Stimulated activated CD8-positive, alpha-beta memory T cell treated with anti-CD3 and anti-CD28 coated beads, Interleukin-4, amount 100 ng/mL, for 4 hours (primary cell): ENCODE measurements at places on chromosomes 12 and 14.

GRCh38 chr14:69636718-69637480, 25.5 kb downstream of the SUSD6 start:
- no peak for DNase-seq

DNA sequence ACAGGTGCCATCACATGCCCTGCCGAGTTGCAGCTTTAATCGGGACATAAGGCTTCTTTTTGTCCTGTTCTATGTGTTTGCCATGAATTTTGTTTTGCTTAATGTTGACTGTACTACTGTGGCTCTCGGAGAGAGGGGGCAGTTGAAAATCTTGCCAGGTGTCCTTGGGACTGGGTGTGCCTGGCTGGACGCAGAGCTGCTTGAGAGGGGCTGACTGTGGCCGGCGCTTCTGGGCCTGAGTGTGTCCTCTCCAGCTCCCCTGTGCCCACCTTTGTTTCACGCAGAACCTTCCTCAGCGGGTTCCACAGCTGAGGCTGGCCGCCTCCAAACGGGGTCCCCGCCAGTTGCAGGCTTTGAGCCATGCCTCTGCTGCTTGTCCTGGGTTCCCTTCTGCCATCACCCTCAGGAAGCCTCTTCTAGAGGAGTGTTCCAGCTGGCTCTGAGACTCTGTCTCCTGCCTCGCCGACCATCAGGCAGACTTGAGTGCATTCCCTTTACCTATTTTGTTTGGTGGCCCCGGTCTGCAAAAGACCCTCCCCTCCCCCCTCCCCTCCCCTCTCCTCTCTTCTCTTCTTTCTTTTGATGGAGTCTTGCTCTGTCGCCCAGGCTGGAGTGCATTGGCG, 49.7 kb downstream of the DDX51 start:
- no peak for DNase-seq

GRCh38 chr12:117986705-117987469, 18.1 kb upstream of the KSR2 start:
- DNase-seq: no peak

GRCh38 chr12:42582050-42582449, 7.5 kb downstream of the PRICKLE1 start:
- DNase-seq: no peak

DNA sequence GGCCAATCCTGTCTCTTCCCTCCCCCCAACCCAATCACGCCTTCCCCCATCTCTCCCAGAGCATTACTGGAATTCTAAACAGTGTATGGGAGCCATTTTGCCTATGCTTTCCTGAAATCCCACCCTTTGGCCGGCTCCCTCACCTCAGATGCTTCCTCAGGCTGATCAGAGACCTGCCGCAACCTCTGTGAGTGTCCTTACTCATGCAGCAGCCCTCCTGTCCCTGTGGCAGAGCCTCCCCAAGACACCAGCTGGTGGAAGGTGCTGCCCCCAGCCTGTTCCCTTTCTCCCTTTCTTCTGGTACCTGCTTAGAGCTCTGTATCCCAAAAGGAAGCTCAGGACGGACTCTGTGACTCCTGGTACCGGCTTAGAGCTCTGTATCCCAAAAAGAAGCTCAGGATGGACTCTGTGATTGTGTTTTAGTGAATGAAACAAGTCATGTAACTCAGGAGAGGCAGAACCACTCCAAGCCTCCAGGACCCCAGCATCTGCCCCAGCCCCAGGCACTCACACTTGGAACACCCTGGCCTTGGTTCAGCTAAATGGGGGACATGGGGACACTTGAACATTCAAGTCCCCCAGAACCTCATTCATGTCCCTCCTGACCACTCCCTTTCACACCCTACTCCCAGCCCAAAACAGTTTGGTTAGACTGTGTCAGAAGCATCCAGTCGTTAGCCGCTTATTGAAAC, 29.3 kb upstream of the RIN3 start:
- DNase-seq: no peak
